ENCODE measurements at places on chromosomes 5 and 9. TPM values are rescaled to one million over a fixed set of nuclear protein-coding genes. Genes with fewer than 3 reads are reported as not detected.

NHP2 gene
- total RNA-seq, result 83.4 TPM

SHOC1 gene
- not detected for total RNA-seq

DDX46 gene
- total RNA-seq, result 63.7 TPM

FYB1 gene
- total RNA-seq, result 16.5 TPM

PHF24 gene
- total RNA-seq, result under 0.01 TPM

PCDHA11 gene
- 0.29 TPM for total RNA-seq

PCDHB15 gene
- 14.0 TPM for total RNA-seq

TMEM215 gene
- not detected for total RNA-seq

LECT2 gene
- not detected for total RNA-seq

GMCL2 gene
- not detected for total RNA-seq

RANBP3L gene
- total RNA-seq, result 4.0 TPM
